H54 (cell line): ENCODE measurements at places on chromosomes 1 and 21.

GRCh38 chr1:30616759-30617158, 106.6 kb downstream of the MATN1 start:
- DNase-seq = no peak

DNA sequence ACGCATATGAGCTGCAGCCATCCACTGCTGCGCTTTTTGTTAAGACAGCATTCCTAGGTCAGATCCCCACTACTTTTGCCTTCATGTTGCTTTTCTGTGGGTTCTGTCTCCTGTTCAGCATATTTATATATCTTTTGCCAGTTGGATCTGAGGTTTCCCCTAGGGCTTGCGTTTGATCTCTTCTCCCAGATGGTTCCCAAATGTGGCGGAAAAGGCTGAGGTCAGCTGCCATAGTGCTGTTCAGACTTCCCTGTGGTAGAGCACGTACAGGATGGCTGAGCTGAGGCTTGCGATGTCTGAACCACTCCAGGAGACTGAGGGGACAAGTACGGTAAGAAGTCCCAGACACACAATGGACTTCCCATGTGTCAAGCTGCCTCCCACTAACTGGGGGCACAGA, 39.8 kb downstream of the COL6A1 start:
- DNase-seq = no peak

DNA sequence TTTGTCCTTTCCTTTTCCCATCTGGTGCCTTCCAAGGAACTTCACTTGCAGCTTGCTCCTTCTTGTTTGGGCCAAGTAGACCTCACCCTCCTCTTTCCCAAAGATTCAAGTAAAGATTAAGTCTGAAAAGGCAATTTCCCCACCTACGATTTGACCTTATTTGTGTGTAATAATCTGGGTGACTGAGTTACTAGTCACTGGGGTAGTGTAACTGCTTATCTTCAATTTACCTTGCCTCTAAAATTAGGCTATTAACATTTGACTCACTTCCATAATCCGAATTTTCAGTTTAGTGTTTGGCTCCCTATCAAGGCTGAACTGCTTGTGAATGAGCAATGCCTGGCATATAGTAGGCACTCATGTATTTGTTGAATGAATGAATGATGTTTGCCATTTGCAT, 59.6 kb downstream of the PLA2G4A start:
- DNase-seq = no peak

DNA sequence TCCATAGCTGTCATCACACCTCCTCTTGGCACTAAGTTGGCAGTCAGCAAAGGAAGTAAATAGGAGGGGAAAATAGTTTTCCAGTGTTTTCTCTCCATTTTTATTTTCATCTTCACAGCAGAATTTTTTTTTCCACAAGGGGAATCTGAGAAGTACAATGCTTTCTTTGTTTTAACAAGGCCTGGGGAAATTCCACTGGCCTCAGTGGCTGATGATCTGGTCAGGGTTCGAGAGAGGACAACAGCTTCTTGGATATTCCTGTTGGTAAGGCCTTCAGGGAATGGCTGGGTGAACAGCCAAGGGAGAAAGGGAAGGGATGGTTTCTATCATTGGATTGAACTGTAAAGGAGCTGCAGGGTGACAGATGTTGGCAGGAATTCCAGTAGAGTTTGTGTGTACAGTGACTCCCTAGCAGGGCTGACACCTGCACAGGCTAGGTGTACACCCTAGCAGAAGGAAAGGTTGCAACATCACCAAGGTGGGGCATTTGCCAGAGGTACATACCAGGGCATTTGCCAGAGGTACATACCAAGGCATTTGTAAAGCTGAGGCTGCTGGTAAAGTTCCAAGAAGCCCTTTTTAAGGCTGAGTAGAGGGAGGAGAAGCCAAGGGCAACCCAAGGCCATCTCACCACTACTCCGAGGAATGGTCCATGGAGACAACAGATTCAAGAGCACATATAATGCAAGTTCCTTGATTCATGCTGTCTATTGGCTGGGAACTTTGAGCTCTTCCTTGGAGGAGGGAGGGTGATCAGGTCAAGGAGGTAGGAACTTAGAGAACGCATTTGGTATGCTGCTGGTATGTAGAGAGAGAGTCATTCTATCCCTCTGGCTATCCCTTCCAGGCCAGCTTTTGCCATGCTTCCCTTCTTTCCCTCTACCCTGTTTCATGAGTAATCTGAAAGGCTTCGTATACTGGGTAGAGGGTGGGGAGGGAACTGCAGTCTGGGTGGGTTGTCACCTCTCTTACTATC, 3.1 kb downstream of the GJA5 start:
- DNase-seq = no peak

DNA sequence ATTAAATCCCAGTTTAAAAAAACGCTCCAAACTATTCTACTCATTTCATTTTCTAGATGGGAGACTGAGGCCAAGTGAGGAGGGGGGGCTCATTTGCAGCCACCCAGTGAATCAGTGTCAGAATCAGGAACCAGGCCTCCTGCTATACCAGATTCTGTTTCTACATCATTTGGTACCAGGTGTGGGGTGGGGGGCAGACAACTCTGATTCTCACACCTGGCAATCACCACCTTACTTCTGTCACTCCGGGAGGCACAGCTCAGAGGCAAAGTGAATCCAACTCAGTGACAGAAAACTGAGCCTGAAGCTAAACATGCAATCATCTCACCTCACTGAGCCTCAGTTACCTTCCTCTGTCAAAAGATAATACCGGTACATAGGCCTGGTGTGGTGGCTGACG, 23.5 kb upstream of the ID3 start:
- no peak for DNase-seq

DNA sequence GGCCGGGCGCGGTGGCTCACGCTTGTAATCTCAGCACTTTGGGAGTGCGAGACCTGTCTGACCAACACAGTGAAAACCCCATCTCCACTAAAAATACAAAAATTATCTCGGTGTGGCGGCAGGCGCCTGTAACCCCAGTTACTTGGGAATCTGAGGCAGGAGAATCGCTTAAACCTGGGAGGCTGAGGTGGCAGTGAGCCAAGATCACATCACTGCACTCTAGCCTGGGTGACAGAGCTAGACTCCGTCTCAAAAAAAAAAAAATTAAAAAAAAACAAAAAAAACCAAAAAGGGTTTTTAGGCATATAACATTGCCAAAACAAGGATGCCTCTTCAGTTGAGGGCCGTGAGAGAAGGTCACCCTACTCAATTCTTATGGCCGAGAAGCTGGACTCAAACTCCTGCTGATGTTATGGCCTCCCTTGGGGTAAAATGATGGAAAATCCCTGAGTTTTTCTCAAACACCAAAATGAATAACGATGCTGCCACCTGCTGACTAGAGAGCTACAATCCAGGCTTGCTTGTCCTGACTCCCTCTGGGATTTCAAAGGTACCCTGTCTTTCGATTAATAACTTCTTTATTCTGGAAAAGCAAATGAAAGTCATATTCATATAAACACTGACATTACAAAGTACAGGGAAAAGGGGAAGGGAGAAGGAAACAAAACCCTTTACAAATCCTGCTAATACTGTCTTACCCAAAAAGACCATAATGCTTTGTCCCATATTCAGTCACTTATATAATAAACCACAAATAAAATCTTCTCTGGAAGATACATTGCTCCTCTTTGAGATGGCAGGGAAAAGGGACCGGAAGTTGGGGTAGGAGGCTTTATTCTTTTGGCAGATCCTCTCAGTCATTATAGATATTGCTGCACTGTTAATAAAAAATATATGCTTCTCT, 10.7 kb downstream of the RAB42 start:
- DNase-seq = no peak

GRCh38 chr21:44983421-44984206, 43.8 kb downstream of the SLX9 start:
- no peak for DNase-seq

DNA sequence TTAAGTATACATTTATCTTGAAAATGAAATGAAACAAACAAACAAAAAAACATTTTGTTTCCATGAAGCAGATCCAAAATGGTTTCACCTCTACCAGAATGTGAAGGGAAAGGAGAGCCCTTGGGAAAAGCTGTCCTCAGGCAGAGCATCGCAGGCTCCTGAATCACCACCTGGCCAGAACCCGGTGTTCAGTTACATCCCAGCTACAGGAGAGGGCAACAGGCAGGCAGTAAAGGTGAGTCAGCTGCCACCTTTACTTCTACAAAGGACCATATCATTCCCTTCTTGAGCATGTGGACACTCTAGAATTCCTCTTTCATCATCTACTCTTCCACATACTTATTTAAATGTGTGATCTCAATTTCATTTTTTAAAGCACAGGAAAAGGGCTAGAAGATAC, 151.2 kb downstream of the PIGK start:
- no peak for DNase-seq

- no peak for DNase-seq
These were observed at the start of gene CROCC for GRCh38 chr1:16921391-16922185. Gene CROCC (plus strand): TSS chr1:16921931. CDS start chr1:16922019, 88 bp downstream.

DNA sequence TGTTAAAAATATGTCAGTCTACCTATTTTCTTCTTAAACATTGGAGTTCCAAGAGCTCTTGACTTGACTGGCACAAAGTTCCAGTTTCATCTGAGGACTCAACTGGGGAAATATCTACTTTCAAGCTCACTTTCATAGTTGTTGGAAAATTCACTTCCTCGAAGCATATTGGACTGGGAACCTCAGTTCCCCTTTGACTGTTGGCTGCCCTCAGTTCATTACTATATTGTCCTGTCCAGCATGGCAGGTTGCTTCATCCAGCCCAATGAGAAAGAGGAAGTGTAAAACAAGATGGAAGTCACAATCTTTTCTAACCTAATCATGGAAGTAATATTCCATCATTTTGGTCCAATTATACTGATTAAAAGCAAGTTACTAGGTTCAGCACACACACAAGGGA, 54.3 kb downstream of the ZNF697 start:
- no peak for DNase-seq

- DNase-seq = no peak
These were observed 6.3 kb downstream of the SLC2A7 start for GRCh38 chr1:9019896-9020295.

DNA sequence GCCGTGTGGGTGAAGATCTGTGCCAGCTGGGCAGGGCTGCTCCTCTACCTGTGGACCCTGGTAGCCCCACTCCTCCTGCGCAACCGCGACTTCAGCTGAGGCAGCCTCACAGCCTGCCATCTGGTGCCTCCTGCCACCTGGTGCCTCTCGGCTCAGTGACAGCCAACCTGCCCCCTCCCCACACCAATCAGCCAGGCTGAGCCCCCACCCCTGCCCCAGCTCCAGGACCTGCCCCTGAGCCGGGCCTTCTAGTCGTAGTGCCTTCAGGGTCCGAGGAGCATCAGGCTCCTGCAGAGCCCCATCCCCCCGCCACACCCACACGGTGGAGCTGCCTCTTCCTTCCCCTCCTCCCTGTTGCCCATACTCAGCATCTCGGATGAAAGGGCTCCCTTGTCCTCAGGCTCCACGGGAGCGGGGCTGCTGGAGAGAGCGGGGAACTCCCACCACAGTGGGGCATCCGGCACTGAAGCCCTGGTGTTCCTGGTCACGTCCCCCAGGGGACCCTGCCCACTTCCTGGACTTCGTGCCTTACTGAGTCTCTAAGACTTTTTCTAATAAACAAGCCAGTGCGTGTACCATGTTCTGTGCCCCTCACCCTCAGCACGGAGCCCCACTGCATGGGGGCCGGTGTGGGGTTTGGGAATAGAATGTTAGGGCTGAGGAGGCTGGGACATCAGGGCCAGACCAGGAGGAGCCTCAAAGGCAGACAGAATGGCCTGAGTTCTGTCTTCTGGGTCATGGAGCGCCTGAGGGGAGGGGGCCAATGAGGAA, 21.3 kb downstream of the SERINC2 start:
- DNase-seq = no peak

GRCh38 chr1:226134170-226135058, 52.1 kb downstream of the ACBD3 start:
- no peak for DNase-seq

GRCh38 chr21:41803316-41803715, 36.5 kb upstream of the RIPK4 start:
- no peak for DNase-seq

- DNase-seq = no peak
These were observed 28.2 kb downstream of the RNF220 start for GRCh38 chr1:44433209-44433608.

- no peak for DNase-seq
These were observed at the start of gene CRABP2 for GRCh38 chr1:156705321-156705917. Gene CRABP2 (minus strand): TSS chr1:156705583. CDS start chr1:156705446, 137 bp downstream.

- no peak for DNase-seq
These were observed 62.3 kb downstream of the GRIK3 start for GRCh38 chr1:36971852-36972618.

GRCh38 chr21:14403681-14404318, 20.9 kb upstream of the HSPA13 start:
- peak; percentile 6 for DNase-seq

DNA sequence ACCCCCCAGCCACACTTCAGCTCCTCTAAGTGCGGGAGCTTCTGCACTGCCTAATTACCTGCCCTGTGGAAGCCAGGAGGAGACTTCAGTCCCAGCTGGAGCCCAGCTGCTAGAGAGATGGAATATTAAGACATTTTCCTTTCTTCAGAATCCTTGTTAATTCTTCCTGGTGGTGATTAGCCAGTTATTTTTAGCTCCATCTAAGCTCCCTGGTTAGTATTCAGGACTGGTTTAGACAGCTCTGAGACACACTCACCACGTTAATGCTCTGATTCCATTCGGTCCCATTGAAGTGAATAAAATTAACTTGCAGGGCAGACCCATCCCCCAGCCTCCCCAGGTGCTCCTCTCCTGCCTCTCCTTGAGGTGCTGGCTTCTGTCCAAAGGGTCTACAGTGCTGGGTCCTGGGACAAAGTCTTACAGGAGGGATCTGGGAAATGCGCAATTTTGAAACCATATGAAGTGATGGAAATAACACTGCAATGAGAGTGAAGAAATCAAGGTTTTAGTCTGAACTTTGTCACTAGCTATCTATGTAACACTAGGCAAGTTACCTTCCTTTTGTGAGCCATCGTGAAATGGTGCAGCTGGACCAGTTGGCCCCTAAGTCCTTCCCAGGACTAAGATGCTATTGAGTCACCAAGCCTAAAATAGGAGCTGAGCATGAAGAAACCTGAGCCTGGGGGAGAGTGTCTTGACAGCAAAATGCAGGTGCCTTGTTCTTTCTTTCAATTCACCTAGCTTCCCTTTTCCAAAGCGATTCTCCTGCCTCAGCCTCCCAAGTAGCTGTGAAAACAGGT, 117.4 kb upstream of the ATP1A1 start:
- no peak for DNase-seq

- peak; percentile 1 for DNase-seq
These were observed 407.9 kb upstream of the PKN2 start for GRCh38 chr1:88276163-88276562.

GRCh38 chr1:205533748-205534443, 29.4 kb downstream of the CDK18 start:
- DNase-seq = no peak

DNA sequence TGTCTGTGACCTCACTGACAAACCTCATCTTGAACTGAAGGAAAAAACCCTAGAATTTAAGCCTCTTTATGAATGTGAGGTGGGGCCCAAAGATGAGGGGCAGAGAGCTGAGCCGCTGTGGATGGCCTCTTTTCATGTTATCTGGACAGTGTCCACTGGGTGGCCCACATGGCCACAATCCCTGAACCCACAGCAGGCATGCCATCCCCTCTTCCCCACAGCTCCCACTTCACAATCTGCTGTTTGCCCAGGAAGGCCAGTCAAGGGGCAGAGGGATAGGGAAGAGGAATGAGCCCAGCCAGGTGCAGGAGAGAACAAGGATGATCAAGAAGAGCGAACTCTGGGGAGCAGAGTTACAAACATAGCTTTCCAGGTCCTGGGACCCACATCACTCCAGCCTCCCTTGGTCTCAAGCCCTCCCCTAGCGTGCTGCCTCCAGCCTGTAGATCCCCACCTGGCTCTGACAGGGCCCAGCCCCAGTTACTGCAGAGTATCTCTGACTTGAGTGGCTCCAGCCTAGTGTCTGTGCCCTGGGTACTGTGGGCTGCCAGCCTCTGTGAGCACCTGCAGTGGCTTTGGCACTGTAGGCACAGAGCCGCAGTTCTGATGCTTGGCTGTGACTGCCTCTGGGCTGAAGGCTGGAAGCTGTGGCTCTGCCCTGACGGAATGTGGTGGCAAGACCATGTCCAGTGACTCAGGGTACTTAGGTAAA, 1.9 kb upstream of the SLFNL1 start:
- peak; percentile 58 for DNase-seq
